RWPE2 (cell line): ENCODE measurements at places on chromosomes 3 and 15.

GRCh38 chr15:52097180-52097579, 15.4 kb downstream of the BCL2L10 start:
- H3K27ac ChIP-seq = peak overlapping the region; percentile 96
- H3K4me3 ChIP-seq = no peak overlapping the region
- H3K36me3 ChIP-seq = no peaks in the 10 kb centered on the region
- H3K27me3 ChIP-seq = no peaks in the 10 kb centered on the region
- no peak for DNase-seq

GRCh38 chr3:133663569-133664313, 2.0 kb upstream of the TOPBP1 start:
- no peaks in the 10 kb centered on the region for H3K27me3 ChIP-seq
- H3K4me3 ChIP-seq = no peak overlapping the region
- H3K27ac ChIP-seq = no peak overlapping the region
- no peak for DNase-seq

DNA sequence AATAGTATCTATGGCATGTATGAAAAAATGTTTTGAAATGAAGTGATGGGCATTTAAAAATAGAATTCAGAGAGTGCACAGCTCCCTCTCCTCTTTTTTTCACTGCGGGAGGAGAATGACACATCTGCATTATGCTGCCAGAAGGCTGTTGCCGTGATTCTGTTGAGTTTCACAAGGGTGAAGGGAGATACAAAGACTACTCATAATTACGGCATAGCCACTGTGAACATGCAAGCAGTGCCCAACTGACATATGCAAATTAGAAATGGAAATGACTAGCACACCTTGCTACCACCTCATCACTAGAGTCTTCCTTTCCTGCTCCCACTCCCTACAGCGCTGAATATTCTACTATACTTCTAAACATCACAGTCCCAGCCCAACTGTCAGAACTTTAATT, 20.1 kb downstream of the IFT57 start:
- H3K27ac ChIP-seq = no peak overlapping the region
- H3K27me3 ChIP-seq = no peaks in the 10 kb centered on the region
- H3K4me3 ChIP-seq = no peak overlapping the region
- peaks cover 8% of the 10 kb centered on the region; the same call in 1 of the 2 replicates for H3K36me3 ChIP-seq
- no peak for DNase-seq

GRCh38 chr3:33868309-33868708, 69.9 kb downstream of the PDCD6IP start:
- no peaks in the 10 kb centered on the region for H3K27me3 ChIP-seq
- H3K4me3 ChIP-seq = no peak overlapping the region
- no peak overlapping the region for H3K27ac ChIP-seq

DNA sequence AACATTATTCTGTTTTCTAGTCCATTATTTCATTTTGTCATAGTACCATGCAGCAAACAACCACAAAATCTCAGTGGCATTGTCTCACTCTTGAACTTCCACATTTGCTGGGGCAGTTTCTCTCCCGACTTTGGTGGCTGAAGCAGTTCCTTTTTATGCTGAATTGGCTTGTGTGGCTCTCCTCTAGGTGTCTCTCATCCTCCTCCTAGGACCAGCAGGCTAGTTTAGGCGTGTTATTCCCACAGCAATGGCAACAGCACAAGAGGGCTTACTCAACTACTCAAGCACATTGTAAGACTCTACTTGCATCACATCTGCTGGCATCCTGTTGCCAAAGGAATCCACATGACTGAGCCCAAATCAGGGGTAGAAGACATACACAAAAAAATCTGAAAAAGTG, 201.8 kb upstream of the KCNH8 start:
- H3K27me3 ChIP-seq = no peaks in the 10 kb centered on the region
- H3K27ac ChIP-seq = no peak overlapping the region
- no peak overlapping the region for H3K4me3 ChIP-seq

DNA sequence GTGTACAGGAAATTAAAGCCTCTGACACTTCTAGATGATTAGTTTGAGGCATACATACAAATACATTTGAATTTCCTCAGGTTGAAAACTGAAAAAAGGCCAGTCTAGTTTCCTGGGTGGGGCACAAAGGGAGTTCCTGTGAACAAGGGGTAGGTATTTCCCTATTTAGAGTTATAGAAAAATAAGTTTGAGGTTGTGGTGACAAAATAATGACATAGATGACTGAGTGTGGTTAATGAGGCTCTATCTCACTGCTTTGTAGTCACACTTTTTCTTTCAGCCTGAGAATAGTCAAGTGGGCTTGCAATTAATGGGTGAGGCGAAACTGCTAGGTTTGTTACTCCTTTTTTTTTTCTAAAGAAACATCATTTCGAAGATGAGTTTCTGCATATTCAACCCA, 4.3 kb downstream of the SLCO3A1 start:
- no peak for DNase-seq
- H3K4me1 ChIP-seq = peaks cover 33% of the 10 kb centered on the region
- peak overlapping the region; percentile 79 for H3K27ac ChIP-seq
- no peak overlapping the region for H3K4me3 ChIP-seq

- H3K36me3 ChIP-seq = no peaks in the 10 kb centered on the region
- H3K27ac ChIP-seq = no peak overlapping the region
- no peak overlapping the region for H3K4me3 ChIP-seq
- no peak for DNase-seq
- H3K4me1 ChIP-seq = no peaks in the 10 kb centered on the region
- H3K27me3 ChIP-seq = no peaks in the 10 kb centered on the region
Measured at GRCh38 chr3:112973325-112974177, 1.4 kb downstream of the CD200R1 start.
